ENCODE measurements at places on chromosomes 7 and 10.
A peak's percentile ranks its signal among the peaks of the same experiment; 100 is the strongest.

DNA sequence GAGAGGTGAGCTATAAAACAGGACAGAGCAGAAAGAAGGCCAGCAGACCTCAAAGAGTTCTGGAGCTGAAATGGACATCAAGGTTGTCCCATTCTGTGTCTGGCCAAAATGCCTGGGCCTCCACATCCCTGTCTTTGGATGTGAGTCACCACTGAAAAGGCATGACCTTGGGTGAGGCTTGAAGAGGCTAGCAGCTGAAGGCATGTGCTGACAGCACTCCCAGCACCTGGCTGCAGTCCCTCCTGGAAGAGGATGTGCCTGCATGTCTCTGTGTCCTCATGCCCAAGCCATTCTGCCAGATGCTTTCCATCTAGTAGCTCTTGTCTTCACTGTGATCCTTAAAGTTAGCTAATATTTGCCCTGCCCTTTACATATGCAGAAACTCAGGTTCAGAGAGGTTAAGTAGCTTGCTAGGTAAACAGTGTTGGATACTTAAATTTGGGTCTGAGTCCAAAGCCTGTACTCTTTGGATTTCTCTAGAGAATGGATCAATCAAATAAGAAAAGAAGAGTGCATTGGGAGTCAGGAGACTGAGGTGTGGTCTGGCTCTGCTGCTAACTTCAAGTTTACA, 35.8 kb downstream of the HECW1 start:
- peak; percentile 11 for DNase-seq

- no peak for DNase-seq
Measured at GRCh38 chr10:130220251-130221185, 84.3 kb downstream of the GLRX3 start.

DNA sequence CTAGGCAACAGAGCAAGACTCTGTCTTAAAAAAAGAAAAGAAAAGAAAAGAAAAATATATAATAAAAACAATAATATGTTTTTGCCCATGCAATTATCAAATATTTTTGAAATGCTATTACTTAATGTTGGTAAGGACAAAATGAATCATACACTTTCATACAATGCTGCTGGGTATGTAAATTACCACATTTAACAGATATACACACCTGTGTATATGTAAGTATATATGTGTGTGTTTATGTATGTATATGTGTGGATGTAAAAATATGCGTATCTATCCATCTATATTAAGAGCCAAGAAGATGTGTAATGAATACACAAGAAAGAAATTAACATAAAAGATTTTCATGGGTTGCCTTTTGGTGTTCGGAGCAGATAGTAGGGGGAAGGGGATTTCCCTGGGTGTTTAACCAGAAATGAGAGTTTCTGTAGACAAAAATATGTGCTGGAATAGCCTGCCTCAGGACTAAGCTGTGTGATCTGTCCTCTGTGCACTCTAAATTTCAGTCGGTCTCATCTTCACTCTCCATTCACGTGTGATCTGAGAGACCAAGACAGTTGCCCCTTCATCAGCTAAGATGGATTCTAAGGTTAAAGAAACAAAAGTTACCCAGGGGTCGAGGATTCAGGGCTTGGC, 61.2 kb downstream of the PRKCQ start:
- no peak for DNase-seq

GRCh38 chr7:37061849-37062559, 337.7 kb upstream of the AOAH start:
- no peak for DNase-seq

DNA sequence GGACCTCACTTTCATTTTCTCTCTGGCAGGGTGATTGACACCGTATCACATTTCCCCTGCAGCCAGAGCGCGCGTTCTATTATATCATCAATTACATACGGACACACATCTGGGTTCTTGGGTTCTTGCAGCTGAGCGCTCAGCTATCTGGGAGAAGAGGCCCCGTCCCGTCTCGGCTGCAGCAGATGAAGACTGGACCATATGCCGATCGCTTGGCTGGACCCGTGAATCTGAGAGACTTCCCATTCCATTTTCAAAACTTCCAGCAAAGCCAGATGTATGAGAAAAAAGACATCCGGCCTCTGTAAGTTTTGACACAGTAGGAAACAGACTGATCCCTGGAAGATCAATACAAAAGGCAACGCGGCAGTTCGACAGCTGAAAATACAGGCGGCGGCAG, 99.8 kb downstream of the JCAD start:
- DNase-seq, result no peak

GRCh38 chr7:17939211-17939605, 1.1 kb downstream of the SNX13 start:
- no peak for DNase-seq

GRCh38 chr10:71580926-71581325, 138.7 kb downstream of the C10orf105 start:
- no peak for DNase-seq

All from GM04503 (cell line).